Progenitor cell of endocrine pancreas (in vitro differentiated cells): ENCODE measurements at places on chromosomes 5 and 9.

DNA sequence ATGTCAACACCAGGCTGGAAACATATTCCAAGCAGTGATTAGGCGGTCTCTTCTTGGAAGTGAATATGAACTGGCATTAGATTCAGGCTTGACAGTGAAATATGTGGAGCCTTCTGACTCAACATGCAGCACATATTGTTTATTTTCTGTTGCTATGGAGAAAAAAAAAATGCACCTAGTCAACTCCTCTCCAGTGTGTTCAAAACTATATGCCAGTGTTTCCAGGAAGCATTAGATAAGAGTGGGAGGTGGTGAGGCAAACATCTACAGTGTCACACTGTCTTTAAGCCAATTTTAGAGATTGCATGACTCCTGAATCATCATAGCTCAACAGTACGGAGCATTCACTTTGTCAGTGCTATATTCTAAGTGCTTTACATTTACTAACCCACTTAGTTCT, 117.9 kb downstream of the HCN1 start:
- no peak for DNase-seq

DNA sequence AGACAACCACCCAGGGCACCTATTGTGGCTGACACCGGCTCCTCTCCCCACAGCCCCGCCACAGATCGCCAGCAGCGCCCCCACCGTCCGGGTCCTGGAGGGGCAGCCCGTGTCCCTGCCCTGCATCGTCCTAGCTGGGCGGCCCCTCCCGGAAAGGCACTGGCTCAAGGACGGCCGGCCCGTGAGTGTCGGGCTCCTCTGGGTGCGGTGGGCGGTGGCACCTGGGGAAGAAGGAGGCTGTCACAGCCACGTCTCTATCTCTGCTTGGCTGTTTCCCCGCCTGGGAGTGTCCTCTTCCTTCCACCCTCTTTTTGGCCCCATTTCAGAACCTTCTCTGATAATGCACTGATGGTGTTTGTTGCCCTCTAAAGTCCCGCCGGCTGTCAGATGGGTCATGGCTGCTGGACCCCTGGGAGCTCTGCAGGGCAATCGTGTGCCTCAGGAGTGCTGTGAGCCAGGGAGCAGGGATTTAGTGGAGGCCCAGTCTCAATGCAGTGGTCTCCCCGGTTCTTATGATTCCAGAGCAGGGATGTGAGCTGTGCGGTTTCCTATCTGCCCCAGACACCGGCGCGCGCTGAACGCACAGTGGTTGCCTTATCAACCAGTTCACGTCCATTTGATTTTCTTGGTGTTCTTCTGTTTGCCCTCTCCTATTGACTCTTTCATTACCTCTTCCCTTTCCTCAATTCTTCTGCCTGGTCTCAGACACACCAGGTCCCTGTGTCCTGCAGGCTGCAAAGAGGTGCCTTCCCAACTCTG, 55.3 kb downstream of the HMCN2 start:
- no peak for DNase-seq

GRCh38 chr5:154335065-154335448, 110.7 kb upstream of the SAP30L start:
- DNase-seq, result no peak

DNA sequence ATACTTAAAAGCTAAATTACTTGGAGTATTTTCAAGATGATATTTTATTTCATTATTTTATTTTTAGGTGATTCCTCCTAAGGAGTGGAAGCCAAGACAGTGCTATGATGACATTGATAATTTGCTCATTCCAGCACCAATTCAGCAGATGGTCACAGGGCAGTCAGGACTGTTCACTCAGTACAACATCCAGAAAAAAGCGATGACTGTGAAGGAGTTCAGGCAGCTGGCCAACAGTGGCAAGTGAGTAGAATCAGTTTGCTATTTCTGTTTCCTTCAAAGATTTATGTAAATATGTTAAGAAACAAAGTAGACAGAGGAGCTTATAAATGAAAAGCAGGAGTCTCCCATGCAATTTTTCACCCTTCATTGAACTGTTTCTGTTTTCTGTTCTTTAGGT, 47.8 kb downstream of the KDM4C start:
- DNase-seq, result no peak

GRCh38 chr9:88923653-88924288, 67.5 kb upstream of the S1PR3 start:
- DNase-seq, result no peak

GRCh38 chr5:156322666-156323065, 4.3 kb upstream of the SGCD start:
- DNase-seq, result no peak
